Right atrium auricular region (tissue), 2 donors: ENCODE measurements at places on chromosomes 7 and 10.

- DNase-seq, result no peak
Measured at GRCh38 chr10:78532480-78533042, 498.9 kb downstream of the RPS24 start.

DNA sequence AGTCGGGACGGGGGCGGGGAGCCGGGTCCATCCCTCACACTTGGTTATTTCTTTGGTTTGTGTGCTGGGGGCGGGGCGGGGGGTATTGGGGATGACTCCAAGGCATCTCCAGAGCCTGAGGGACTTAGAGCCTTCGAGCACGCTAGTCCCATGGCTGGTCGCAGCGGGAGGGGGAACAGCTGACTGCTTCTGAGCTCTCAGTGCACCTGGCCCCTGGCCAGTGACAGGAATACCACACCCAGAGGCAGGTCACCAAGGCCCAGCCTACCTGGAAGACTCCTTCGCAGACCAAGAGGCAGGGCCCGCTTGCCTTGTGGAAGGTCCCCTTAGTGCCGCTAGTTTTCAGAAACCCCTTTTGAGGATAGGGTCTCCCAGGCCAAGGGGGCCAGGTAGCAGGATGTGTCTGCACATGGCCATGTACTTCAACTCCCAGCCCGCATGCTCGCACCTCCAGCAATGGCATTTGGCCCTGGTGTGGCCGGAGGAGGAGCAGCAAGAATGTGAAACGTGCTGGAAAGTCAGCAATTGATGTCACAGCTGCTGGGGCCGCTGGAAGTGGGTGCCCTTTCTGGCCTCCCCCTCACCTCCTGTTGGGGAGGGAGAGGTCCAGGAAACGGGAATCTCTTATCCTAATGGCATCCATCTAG, 40.3 kb downstream of the AGAP3 start:
- no peak for DNase-seq

GRCh38 chr10:63724922-63725321, 203.7 kb downstream of the REEP3 start:
- DNase-seq, result no peak

- no peak for DNase-seq
Measured at GRCh38 chr10:10860455-10860976, 157.2 kb upstream of the CELF2 start.

DNA sequence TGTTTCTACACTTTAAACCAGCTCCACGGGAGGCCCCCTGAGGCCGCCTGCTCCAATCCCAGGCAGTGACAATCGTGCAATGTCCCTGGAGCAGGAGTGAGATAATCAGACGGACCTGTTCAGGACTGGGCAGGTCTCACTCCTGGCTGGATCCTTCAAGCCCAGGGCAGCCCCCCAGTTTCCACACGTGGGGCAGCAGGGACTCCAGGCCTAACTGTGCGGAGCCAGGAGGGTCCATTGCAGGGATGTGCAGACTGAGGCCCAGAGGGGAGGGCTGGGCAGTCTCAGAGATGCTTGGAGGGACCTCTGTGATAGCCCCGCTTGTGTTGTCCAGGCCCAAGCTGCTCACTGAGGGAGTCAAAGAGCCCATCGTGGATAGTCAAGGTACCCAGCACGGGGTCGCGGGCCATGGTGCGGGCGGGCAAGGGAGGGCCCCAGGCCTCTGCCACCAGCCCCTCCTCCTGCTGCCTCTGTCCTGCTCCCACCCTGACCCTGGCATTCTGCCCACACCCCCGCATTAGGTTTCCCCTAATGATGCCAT, 110.5 kb upstream of the KCTD7 start:
- no peak for DNase-seq

GRCh38 chr7:32005577-32005976, 64.6 kb downstream of the PDE1C start:
- no peak for DNase-seq

DNA sequence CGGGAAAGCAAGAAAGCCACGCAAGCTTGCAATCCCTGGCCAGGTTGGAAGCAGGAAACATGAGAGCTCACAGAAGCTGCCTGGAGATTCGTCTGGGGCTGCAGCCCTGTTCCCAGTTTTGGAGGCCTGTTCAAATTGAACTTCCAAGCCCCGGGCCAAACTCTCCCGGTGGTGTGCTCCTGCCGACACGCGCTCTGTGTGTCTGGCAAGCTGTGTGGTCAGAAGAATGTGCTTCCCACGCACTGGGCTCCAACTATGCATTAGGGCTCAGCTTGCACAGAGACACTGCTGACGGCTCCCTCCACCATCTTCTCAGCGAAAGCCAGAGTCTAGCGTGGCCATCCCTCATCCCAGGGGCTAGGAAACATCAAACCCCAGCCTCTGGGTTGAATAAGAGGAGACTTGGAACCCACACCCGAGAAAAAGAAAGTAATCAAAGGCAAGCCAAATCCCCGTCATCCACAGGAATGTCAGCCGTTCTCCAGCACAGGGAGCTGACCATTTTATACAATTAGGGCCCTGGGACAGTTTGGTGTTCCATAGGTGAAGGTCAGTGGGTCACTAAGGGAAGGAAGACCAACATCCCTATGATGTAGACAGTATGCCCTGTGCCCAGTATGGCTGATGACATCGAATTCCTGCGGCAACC, 107.2 kb downstream of the FGFR2 start:
- DNase-seq, result no peak

DNA sequence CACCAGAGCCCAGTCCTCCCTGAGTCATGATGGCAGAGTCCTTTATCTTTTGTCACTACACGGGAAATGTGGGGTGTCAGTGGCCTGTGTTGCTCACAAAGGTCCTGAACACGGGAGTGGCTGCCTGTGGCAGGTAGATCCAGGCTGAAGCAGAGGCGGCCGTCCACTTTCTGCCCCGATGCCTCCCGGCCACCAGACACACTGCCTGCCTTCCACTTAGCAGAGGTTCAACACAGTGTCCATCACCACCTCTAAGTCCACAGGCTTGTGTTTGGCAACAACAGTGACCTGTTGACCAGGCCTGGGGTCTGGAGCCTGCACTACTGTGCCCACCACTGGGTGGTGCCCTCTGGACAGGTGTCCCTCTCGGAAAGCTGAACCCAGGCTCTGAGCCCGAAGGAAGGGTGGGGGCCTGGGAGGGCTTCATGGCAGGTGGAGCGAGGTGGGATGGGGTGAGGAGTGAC, 49.9 kb upstream of the CAMK2B start:
- no peak for DNase-seq

- no peak for DNase-seq
Measured at GRCh38 chr10:105968666-105969065, 1195.8 kb downstream of the SORCS1 start.

DNA sequence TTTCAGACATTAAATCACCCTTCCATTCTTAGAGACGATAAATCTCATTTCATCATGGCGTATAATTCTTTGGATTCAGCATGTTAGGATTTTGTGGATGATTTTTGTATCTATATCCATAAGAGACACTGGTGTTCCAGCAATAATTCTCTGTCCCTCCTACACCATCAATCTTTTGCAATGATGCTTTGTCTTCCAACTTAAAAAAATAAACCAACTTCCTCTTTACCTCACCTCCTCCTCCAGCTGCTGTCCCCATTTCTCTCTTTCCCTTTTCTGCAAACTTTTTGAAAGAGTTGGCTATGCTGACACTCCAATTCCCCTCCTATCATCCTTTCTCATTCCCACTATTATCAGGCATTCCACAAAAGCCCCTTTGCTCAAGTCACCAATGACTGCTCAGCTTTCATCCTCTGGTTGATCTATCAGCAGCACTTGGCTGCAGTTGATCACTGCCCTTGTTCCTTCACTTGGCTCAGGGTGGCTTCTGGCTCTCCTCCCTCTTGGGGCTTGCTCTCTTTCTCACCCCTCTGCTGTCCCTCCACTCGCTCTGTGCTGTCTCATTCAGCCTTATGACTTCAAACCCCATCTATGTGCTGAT, 130.0 kb downstream of the ARHGAP22 start:
- peak; percentile 30 for DNase-seq

DNA sequence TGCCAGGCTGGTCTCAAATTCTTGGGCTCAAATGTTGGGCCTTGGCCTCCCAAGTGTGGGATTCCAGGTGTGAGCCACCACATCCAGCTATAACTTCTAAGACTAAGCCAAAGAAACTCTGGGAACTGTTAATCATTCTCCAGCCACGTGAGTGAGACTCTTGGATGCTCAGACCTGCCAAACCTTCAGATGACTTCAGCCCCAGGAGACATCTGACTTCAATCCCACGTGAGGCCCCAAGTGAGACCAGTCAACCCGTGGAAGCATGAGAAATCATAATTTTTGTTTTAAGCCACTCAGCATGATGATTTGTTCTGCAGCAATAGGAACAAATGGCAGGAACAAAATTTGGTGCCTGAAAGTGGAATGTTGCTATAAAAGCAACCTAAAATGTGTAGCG, 4.3 kb upstream of the PCBD1 start:
- DNase-seq, result no peak

DNA sequence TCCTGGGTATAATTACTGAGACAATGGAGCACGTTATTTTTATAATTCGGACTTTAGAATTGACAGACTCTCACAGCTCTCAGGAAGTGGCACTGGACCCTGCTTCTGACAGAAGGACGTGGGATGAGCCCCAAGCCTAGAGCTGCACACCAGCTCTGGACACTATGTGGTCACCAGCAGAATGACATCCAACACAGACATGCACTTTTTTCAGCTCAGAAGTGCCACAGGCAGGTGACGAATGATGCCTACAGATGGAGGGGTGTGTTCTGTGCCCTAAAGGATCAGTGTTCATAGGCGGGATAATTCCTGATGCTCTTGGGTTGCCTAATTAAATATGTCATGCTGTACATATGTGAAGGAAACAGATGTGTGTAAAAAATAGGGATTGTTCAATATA, 87.9 kb downstream of the VIPR2 start:
- no peak for DNase-seq

- no peak for DNase-seq
Measured at GRCh38 chr10:108989976-108990375, 933.3 kb downstream of the XPNPEP1 start.

GRCh38 chr10:14362104-14362503, 31.4 kb upstream of the FRMD4A start:
- DNase-seq, result no peak

DNA sequence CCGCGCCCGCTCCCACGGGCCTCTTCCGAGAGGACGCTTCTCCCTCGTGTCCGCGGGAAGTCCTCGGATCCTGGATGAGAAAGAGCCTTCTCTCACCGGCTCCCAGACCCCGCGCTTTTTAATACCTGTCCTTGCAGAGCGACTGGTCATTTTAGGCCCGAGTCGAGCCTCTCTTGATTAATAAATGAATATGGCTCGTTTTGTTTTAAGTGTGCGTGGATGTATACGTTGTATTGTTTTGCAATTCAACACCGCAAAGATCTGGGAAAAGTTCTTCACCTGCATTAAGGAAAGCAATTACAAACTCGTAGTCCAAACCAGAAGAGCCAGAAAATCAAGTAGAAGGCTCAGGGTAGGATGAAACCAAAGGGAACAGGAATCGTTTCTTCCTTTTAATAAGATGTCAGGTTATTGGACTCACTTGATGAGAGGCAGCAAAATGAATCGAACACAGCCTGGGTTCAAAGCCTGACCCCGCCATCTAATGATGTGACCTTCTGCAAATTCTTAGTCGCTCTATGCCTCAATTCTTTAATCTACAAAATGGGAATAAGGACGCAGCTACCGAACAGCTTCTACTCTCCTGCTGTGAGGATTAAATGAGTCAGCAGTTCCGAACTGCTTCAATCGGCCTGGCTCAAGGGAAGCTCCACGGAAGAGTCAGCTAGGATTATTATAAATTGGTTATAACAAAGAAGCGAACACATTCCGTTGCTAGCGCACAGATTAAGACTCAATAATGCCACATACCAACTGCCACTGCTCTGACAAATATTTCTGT, 277.8 kb upstream of the NEBL start:
- no peak for DNase-seq
